Parietal lobe (tissue), 2 donors: ENCODE measurements at places on chromosomes 1 and 21. TPM values are rescaled to one million over a fixed set of nuclear protein-coding genes. Genes with fewer than 3 reads are reported as not detected.

HNRNPCL2 gene
- total RNA-seq = not detected

ITLN2 gene
- not detected for total RNA-seq

HPCAL4 gene
- 47.9 TPM for total RNA-seq

HAPLN2 gene
- 1.3 TPM for total RNA-seq

SEMA4A gene
- total RNA-seq = 34.4 TPM

RGSL1 gene
- not detected for total RNA-seq

CD160 gene
- total RNA-seq = not detected

RWDD3 gene
- total RNA-seq = 17.8 TPM

RAB42 gene
- total RNA-seq = 1.9 TPM

CTTNBP2NL gene
- 40.4 TPM for total RNA-seq

CFAP126 gene
- not detected for total RNA-seq

CRP gene
- total RNA-seq = not detected

KRTAP10-4 gene
- total RNA-seq = not detected

SPRR2E gene
- total RNA-seq = not detected

OR2M2 gene
- not detected for total RNA-seq

ATAD3C gene
- not detected for total RNA-seq

SLC26A9 gene
- not detected for total RNA-seq

UAP1 gene
- 38.5 TPM for total RNA-seq

SLC44A3 gene
- 2.2 TPM for total RNA-seq

ARMH1 gene
- 10.6 TPM for total RNA-seq

KRTAP13-2 gene
- not detected for total RNA-seq
